Fibroblast of skin of right biceps (primary cell): ENCODE measurements at places on chromosomes 11 and 22.

DNA sequence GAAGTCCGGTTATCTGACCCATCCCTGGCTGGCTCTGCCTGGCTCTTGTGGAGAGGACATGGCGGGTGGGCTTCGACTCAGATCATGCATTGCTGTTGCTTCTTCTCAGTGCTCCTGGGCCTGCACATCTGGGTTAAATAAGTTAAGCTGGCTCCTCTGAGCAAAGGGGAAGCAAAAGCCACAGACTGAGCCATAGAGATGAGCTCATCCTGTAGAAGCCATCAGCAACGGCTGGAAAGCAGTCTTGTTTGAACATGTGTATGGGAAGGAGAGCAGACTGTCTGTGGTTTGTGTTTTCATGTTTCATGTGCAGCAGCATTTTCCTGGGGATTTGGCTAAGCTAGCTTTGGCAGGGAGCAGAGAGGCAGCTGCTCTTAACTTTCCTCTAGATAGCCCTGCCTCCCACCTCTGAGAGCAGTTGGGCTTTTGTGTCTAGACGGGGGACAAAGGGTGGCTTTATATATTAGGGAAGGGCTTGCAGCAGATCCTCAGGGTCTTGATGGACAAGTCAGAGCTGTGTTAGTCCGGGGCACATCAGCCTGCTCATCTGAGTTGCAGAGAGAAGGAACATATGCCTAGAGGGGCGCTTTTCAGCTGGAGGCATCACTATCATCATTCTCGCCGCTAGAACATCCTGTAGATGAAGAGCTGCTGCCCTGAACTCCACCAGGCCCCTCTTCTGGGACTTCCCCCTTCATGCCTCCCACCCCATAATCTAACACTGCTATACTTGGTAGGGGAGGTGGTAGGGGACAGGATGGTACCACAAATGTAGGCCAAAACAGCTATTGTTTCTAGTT, 14.9 kb downstream of the DCPS start:
- peak; percentile 97 for DNase-seq

DNA sequence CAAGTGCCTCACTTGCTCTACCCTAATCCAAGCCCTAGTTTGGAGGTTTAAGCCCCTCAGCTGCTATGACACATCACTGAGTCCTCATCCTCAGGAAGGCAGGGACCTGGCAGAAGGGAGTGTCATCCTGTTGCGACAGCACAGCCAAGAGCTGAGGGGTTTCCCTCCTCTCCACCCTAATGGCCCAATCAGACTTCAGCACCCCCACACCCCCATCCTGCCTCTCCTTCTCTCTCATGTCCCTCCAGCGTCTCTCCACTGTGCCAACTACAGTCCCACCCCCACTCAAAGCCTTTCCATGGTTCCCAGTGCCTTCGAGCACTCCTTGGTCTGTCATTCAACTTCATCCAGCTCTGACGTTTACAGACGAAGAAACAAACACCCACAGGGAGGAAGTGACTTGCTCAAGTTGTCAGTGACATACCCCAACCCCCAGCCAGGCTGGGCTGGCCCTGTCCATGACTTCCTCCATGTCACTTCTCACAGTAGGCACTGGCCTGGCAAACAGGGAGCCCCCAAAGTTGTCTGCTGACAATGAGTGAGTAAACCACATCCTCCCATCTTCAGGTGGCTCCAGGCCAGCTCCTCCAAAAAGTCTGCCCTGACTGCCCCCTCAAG, 15.6 kb downstream of the ARAP1 start:
- DNase-seq = peak; percentile 73

GRCh38 chr11:89458716-89459115, 32.5 kb downstream of the NOX4 start:
- DNase-seq = peak; percentile 68

DNA sequence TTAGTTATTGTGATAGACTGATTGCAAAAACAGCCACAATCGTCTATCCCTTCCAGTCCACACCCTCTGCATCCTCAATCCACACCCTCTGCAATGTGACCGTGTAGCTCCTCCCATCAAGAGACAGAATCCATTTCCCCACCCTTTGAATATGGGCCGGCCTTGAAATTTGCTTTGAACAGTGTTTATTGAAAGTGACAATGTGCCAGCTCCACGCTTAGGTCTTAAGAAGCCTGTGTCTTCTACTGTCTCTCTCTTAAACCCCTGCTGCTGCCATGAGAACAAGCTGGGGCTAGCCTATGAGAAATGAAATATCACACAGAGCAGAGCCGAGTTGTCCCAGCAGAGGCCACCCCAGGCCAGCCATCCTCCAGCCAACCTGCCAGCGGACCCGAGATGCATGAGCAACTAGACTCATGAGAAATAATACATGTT, 22.3 kb upstream of the MICAL2 start:
- peak; percentile 94 for DNase-seq

GRCh38 chr22:23531283-23531956, 48.7 kb downstream of the IGLL1 start:
- DNase-seq = no peak

GRCh38 chr11:73393479-73394415, 17.5 kb downstream of the RELT start:
- peak; percentile 78 for DNase-seq
